IPS DF 6.9 (cell line): ENCODE measurements at places on chromosomes 4 and X.

DNA sequence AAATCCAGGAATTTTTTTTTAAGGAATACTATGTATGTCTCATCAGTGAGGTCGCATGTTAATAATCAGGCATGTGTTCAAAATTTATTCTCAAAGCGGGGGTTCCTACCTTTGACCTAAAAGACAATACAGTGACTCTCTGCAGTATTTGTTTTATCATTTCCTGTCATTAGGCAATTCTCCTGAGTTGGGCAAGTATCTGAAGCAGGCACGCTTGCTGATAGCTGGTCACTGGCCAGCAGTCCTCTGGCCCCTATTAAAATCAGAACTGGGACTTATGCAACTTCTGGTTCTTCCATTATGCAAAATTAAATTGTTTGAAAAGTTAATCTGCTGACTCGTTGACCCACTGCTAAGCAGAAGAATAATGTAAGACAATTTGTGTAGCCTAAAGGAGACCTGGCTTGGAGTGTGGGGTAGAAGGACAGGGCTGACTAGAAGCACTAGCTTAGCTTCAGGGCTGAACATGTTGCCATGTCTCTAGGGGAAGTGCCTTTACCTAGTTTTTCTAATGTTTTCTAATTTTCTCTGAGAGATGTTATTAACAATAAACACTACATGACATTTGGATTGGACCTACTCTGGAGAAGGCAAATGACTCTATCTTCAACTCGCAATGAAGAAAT, 36.0 kb upstream of the GABRA2 start:
- no peak for DNase-seq

GRCh38 chr4:25350561-25350960, 26.5 kb upstream of the ANAPC4 start:
- DNase-seq: no peak

GRCh38 chr4:169234137-169234855, 36.5 kb downstream of the SH3RF1 start:
- no peak for DNase-seq

DNA sequence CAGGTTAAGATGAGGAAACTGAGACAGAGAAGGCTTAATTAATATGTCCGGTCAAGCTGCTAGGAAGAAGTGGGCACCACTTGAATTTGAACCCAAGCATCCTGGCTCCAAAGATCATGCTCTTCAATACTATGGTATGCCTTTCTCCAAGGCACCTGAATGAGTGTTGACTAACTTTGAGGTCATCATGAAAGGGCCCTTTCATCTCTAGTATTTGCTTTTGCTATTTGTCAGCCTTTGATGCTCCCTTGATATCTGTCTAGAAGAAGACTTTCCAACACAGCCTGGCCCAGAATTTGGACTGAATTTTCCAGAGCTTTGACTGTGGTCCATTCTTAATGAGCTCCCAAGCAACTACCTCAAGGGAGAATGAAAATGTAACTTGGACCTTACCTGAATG, 179.1 kb upstream of the DKK2 start:
- DNase-seq: no peak

- DNase-seq: no peak
These were observed 203.4 kb downstream of the CHIC1 start for GRCh38 chrX:73766431-73766795.

DNA sequence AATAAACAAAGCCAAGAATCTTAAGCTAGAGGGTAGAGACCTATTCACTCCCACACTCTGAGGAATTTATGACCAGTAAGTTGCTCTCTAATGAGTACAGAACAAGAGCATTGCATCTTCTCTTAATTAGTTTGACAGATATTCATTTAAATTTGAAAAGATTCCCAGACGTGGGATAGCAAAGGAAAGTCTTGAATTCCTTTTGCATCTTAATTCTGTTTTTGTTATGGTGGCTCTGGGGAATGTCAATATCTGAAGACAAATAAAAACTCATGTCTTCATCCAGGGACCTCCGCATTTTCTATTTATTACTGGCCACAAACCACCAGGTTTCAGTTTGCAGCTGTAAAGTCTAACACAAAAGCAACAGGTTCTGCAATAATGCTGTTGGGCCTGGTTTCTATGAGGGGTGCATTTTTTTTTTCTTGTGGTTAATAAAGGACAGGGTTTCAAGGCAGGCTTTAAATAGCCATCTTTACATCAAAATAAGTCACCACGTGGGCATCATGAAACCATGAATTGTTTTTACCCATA, 172.3 kb downstream of the SHROOM3 start:
- no peak for DNase-seq

DNA sequence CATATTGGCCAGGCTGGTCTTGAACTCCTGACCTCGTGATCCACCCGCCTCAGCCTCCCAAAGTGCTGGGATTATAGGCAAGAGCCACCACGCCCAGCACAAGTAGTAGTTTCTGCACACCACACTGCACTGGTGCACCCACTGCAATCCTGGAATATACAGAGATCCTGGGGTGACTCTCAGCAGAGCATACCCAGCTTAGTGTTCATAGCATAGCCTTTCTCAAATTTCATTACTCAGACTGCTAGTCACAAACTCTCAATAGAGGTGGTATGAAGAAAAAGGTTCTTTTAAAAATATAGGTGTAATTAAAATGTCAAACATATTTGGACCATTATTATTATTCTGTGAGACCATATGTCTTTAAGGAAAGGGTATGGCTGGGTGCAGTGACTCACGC, 6.2 kb upstream of the ARHGAP10 start:
- no peak for DNase-seq

DNA sequence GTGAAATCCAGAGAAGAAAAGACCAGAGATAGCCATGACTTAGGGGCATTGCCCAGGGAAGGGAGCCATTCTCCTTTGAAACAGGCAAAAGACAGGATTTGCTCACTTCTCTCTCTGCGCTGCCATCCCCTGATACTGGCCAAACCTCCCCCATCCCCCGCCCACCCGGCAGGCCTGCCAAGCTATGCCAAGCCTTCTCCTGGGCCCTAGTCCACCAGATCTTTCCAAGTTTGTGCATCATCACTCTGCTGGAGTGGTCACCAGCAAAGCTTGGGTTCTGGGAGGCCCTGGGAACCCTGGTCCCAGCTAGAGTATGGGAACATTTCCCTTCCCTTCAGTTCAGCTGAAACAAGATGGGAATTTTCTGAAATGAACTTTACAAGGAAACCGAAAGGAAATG, 18.4 kb downstream of the EFNB1 start:
- no peak for DNase-seq

GRCh38 chr4:47075262-47075661, 43.9 kb downstream of the GABRB1 start:
- DNase-seq: no peak

GRCh38 chr4:169160825-169161224, 109.9 kb downstream of the SH3RF1 start:
- no peak for DNase-seq

DNA sequence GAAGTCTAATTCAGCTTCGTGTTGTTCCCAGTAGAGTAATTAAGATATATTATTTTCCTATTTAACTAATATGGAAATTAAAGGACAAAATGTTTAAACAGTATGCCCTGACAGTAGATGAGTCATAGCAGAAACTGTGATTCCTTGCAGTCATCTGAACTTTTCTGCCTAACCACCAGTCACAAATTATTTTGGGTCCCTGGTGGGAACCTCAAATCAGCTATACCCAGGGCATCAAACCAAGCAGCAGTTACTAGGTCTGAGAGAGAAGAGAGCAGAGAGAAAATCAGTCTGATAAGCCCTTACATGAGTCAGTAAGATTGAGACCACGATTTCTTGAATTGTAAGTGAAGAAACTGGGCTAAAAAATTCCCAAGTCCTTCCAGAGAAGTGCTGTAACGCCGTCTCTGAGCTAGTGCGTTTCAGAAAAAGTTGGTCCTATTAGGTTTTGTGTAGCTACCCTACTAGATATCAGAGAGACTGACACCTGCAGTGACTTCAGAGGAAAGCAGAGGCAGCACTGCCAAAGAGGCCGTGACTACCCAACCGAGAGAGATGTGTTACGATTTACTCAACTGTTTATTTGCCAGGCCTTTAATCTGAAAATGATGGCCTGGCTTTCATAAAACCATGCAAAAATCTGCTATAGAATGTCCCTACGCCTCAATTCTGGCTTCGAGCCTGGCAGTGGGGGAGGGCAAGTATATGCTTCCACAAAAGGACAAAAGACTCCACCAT, 21.7 kb upstream of the GPM6A start:
- no peak for DNase-seq

GRCh38 chrX:106726485-106727437, at the start of gene RNF128:
RNF128 (plus strand) TSS chrX:106726701; CDS start chrX:106726914, 213 bp downstream.
- DNase-seq: peak; percentile 29

- no peak for DNase-seq
These were observed 109.2 kb upstream of the GRPR start for GRCh38 chrX:16014171-16014570.

- no peak for DNase-seq
These were observed 11.3 kb downstream of the PSAPL1 start for GRCh38 chr4:7423391-7423790.

DNA sequence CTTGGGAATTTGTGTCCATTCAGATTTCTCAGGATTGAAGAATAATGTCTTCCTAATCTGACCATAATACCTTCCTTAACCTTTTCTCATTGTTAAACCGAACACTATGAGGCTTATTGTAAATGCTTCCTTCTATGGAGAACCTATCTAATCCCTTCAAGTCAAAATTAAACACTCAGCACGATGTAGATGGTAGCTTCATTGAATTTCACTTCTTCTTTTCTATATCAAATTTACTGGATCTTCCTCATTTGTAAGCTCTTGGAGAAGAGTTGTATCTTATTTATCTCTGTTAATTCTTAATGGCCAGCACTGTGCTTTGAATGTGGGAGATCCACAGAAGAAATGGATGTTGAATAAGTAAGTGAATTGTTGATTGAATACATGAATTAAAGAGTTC, 109.0 kb upstream of the RAPGEF2 start:
- no peak for DNase-seq

DNA sequence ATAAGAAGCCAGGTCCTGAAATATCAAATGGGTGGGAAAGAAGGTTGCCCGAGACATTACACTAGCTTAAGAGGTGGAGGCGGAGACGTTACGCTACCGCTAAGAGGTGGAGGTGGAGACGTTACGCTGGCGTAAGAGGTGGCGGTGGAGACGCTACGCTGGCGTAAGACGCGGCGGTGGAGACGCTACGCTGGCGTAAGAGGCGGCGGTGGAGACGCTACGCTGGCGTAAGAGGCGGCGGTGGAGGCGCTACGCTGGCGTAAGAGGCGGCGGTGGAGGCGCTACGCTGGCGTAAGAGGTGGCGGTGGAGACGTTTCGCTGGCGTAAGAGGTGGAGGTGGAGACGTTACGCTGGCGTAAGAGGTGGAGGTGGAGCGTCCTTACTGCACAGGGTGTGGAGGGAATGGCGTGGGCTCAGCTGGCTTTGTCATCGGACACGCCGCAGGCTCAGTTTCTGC, 12.8 kb downstream of the CYP4V2 start:
- DNase-seq: no peak

DNA sequence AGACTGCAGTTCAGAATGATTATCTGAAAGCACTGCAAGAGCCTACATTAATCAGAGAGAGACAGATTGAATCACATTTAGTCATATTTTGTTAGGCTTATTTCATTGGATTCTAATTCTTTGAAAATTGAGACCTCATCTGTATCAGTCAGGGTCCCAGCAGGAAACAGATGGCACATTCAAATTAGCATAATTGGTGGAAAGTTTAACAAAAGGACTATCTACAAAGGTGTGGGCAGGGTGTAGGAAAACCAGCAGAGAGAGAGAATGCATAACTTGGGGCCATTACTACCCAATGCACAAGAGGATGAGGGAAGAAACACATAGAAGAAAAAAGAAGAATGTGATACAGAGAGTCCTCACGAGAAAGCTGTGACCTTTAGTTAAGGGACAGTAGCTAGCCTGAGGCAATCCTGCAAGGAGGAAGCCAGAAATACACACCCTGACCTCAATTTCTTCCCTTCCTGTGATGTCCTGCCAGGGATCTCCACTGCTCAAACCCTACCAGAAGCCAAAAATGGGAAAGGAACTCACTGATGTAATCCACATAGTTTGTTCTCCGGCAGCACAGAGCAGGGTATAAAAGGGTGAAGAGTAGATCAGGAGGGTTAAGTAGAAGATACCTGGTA, 17.7 kb upstream of the XKRX start:
- DNase-seq: no peak

DNA sequence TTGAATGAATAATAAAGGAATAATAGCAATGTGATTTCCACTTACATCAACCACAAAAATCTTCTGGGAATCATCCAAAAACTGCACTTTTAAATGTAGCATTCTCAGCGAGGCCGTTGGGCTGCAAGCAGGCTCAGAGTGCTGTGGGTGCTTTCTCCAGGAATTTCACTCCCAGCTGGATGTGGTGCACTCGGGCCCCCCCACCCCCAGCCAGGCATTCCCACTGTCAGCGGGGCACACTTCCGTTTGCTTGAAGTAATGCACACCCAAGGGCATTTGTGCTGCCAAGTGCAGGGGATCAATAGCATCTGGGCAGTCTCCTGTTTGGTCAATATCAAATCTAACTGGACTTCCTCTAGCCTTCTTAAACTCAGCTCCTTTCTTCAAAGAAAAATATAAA, at the start of gene FRMD7:
Gene FRMD7, minus strand, starts transcription at position 278 of the 400 bp plus-strand sequence. Its CDS starts 176 bp downstream, at position 102.
- no peak for DNase-seq

- DNase-seq: no peak
These were observed 25.7 kb upstream of the TRPC3 start for GRCh38 chr4:121977251-121978171.

DNA sequence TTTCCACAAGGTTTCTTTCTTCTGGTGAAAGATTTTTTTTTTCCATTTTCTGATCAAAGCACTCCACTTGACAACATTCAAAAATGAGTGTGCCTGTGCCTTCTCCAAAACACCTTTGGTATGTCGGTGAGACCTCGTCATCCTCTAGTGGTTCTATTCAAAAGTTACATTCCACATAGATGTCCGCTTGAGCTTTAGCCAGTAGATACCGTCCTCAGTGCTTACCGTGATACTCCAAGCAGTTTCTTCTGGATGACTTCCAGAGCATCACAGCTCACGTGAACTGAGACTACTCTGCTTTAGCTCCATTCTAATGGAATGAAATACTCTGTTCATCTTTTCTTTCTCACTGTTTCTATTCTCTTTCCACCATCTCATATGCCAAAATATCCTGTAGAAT, 38.2 kb upstream of the VEGFC start:
- DNase-seq: no peak

DNA sequence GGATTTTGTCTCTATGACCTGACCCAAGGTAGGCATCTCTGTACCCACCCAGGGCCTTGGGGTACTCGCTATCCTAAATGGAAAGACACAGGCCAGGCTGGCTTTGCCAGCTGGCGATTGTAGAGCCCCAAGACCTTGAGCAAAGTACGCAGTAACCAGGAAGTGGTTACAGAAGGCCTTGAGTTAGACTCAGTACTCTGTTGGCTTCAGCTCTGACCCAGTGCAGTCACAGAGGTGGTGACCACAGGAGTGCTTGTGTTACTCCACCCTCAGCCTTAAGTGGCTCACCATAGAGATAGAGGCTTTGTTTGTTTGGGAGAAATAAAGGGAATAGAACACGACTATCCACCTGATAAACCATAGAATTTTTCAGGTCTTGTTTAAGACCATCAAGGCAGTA, 880.5 kb upstream of the POU3F4 start:
- no peak for DNase-seq

- no peak for DNase-seq
These were observed 109.3 kb downstream of the HMX1 start for GRCh38 chr4:8762356-8762755.
